ENCODE measurements at places on chromosomes 6 and 20. TPM values are rescaled to one million over a fixed set of nuclear protein-coding genes. Genes with fewer than 3 reads are reported as not detected.

TSPO2 gene
- total RNA-seq = not detected

OR2B6 gene
- not detected for total RNA-seq

PLAGL2 gene
- 14.7 TPM for total RNA-seq

MTHFD1L gene
- total RNA-seq = 44.0 TPM

PHACTR1 gene
- not detected for total RNA-seq

SPDEF gene
- 1.6 TPM for total RNA-seq

LAMA2 gene
- 0.30 TPM for total RNA-seq

SLC22A16 gene
- not detected for total RNA-seq

MRPL18 gene
- 83.8 TPM for total RNA-seq

ERVFRD-1 gene
- total RNA-seq = not detected

ZNF831 gene
- total RNA-seq = not detected

EYS gene
- total RNA-seq = not detected

Measured in A549 treated with Mapracorat at 1 μM for 4 hours (cell line).